ENCODE measurements at places on chromosomes 5 and 9. TPM values are rescaled to one million over a fixed set of nuclear protein-coding genes. Genes with fewer than 3 reads are reported as not detected.
A peak's percentile ranks its signal among the peaks of the same experiment; 100 is the strongest.

SLC34A1 gene
- total RNA-seq = not detected

RNF183 gene
- not detected for total RNA-seq

DNA sequence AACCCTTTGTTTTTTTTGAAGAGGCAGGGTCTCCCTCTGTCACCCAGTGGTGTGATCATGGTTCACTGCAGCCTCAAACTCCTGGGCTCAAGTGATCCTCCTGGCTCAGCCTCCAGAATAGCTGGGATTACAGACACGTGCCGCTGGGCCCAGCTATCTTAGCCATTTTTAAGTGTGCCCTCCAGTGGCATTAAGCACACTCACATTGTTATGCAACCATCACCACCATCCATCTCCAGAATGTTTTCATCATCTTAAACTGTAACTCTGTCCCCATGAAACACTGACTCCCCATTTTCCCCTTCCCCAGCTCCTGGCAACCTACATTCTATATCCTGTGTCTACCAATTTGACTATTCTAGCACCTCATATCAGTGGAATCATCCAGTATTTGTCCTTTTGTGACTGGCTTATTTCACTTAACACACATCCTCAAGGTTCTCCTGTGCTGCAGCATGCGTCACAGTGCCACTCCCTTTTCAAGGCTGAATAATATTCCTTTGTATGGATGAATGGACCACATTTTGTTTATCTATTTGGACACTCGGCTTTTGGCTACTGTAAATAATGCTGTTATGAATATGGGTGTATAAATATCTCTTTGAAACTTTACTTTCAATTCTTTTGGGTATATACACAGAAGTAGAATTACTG lies 12.5 kb upstream of the RAPGEF1 start:
- no peaks in the 10 kb centered on the region for H3K4me1 ChIP-seq
- no peaks in the 10 kb centered on the region for H3K27me3 ChIP-seq
- no peaks in the 10 kb centered on the region for H3K36me3 ChIP-seq
- no peak overlapping the region for H3K4me3 ChIP-seq
- H3K27ac ChIP-seq = no peak overlapping the region

HMMR gene
- total RNA-seq = 42.5 TPM

DNA sequence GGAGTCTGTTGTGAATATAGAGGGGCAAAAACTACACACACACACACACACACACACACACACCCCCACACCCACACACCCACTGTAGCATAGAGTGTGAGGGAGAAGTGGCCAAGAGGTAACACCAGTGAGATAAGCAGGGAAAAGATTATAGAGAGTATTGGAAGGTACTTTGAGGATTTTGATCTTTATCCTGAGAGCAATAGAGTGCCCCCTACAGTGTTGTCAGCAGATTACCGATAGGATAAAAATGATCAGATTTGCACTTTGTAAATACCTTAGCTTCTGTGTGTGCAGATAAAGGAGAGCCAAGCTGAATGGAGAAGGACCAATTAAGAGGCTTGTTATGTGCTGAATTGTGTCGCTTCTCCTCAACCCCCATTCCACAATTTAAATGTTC lies 32.3 kb downstream of the ERCC6L2 start:
- no peak overlapping the region for H3K27ac ChIP-seq
- H3K4me1 ChIP-seq = no peaks in the 10 kb centered on the region
- H3K4me3 ChIP-seq = no peak overlapping the region
- no peak for DNase-seq

DNA sequence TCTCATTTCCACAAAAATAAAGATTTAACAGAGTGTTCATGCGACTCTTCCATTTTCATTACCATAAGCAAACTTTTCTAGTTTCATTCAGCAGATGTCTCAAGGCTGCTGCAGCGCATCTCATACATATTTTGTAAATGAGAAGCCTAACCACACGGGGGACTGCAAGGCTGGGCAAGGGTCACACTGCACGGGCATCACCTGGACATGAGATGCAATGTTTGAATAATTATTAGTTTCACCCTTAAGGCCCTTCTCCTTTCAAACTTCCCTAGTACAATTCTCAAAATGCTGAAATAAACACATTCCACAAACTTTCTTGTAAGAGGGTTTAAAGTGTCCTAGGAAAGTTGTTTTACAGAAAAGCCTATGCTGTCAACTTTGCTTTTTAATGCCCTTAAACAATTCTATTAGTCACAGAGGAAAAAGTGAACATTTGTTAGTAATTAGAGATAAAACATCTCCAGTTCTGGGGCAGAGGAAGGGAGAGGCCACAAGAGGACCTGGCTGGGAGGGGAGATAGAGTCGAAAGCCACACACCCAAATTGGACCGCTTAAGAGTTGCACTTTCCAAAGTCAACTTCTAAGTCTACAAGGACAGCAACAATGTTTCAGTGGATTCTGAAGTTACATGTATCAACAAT lies 1.3 kb downstream of the DENND1A start:
- no peaks in the 10 kb centered on the region for H3K36me3 ChIP-seq
- DNase-seq = no peak
- peak overlapping the region; percentile 66 for H3K27ac ChIP-seq
- H3K4me1 ChIP-seq = peaks cover 11% of the 10 kb centered on the region
- H3K27me3 ChIP-seq = no peaks in the 10 kb centered on the region

DNA sequence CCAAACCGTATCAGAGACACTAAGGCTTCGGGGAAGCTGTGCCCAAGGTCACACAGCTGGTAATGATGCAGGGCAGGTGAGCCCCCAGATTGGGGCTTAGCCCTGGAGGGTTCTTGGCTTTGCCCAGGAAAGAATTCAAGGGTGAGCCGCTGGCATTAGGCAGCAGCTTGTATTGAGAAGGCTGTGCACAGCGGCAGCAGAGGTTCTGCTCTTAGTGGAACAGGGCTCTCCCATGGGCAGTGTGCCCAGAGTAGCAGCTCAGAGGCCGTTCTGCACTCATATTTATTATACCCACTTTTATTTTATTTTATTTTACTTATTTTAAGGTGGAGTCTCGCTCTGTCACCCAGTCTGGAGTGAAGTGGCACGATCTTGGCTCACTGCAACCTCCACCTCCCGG lies 85.8 kb upstream of the IER5L start:
- H3K27ac ChIP-seq = no peak overlapping the region
- H3K36me3 ChIP-seq = no peaks in the 10 kb centered on the region
- H3K27me3 ChIP-seq = no peaks in the 10 kb centered on the region
- no peak for DNase-seq
- H3K4me1 ChIP-seq = no peaks in the 10 kb centered on the region
- no peak overlapping the region for H3K4me3 ChIP-seq

- no peaks in the 10 kb centered on the region for H3K4me1 ChIP-seq
- DNase-seq = no peak
- H3K27ac ChIP-seq = no peak within 1 kb of the TSS
- H3K4me3 ChIP-seq = no peak within 1 kb of the TSS
These were observed at the start of gene PCDHGB3 for GRCh38 chr5:141369994-141370848. Gene PCDHGB3, plus strand, starts transcription at chr5:141370242. Its CDS starts 153 bp downstream, at chr5:141370395.

DNA sequence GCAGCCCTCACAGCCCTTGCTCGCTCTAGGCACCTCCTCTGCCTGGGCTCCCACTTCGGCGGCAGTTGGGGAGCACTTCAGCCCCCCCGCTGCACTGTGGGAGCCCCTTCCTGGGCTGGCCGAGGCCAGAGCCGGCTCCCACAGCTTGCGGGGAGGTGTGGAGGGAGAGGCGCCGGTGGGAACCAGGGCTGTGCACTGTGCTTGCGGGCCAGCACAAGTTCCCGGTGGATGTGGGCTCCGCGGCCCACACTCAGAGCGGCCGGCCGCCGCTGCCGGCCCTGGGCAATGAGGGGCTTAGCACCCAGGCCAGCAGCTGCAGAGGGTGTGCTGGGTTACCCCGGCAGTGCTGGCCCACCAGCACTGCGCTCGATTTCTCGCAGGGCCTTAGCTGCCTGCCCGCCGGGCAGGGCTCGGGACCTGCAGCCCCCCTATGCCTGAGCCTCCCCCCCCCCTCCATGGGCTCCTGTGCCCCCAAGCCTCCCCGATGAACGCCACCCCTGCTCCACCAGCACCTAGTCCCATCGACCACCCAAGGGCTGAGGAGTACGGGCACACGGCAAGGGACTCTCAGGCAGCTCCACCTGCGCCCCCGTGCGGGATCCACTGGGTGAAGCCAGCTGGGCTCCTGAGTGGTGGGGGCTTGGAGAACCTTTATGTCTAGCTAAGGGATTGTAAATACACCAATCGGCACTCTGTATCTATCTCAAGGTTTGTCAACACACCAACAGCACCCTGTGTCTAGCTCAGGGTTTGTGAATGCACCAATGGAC lies 224.8 kb downstream of the ZNF608 start:
- DNase-seq = no peak
- H3K4me3 ChIP-seq = no peak overlapping the region
- no peaks in the 10 kb centered on the region for H3K4me1 ChIP-seq
- no peaks in the 10 kb centered on the region for H3K36me3 ChIP-seq
- H3K27ac ChIP-seq = no peak overlapping the region
- H3K27me3 ChIP-seq = no peaks in the 10 kb centered on the region

LECT2 gene
- total RNA-seq = not detected

GRCh38 chr9:36142510-36143244 lies 6.1 kb downstream of the GLIPR2 start:
- H3K4me3 ChIP-seq = no peak overlapping the region
- DNase-seq = no peak
- no peaks in the 10 kb centered on the region for H3K4me1 ChIP-seq
- no peaks in the 10 kb centered on the region for H3K36me3 ChIP-seq
- H3K27me3 ChIP-seq = no peaks in the 10 kb centered on the region

NMUR2 gene
- total RNA-seq = not detected

- H3K27ac ChIP-seq = no peak overlapping the region
- H3K27me3 ChIP-seq = no peaks in the 10 kb centered on the region
- no peaks in the 10 kb centered on the region for H3K4me1 ChIP-seq
- H3K4me3 ChIP-seq = no peak overlapping the region
These were observed 278.7 kb downstream of the PARP8 start for GRCh38 chr5:50945139-50945538.

DNA sequence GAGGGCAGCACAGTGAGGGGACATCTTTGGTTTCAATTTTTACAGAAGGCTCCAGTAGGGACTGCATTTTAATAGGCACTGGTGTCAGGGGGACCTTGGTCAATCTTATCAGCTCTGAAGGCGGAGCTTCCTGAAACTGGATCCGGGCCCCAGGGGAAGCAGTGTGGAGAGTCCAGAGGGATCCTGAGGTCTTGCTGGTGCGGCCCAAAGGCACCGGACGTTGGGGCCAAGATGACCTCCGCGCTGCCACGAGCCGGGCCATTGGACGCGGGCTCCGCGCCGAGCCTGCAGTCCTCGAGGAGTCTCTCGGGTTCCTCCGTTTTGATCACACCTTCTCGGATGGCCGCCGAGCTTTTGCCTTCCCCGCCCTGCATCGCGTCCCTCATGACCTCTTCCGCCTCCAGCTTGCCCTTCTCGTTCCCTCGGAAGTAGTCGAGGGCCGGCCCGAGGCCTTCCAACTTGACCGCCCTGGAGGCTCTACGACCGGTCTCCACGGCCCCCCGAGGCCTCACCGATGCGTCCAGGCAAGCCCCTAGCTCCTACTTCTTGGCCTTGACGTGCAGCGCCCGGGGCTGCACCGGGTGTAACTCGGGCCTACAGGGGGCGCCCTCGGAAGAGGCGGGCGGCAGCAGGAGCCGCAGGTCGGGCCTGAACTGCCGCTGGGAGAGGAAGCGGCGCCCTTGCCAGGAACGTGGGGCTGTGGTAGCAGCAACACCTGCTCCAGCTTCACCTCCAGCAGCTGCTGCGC lies 18.8 kb downstream of the C5orf52 start:
- no peaks in the 10 kb centered on the region for H3K4me1 ChIP-seq
- no peak overlapping the region for H3K27ac ChIP-seq
- H3K36me3 ChIP-seq = no peaks in the 10 kb centered on the region

CBY3 gene
- total RNA-seq = 0.39 TPM

DNA sequence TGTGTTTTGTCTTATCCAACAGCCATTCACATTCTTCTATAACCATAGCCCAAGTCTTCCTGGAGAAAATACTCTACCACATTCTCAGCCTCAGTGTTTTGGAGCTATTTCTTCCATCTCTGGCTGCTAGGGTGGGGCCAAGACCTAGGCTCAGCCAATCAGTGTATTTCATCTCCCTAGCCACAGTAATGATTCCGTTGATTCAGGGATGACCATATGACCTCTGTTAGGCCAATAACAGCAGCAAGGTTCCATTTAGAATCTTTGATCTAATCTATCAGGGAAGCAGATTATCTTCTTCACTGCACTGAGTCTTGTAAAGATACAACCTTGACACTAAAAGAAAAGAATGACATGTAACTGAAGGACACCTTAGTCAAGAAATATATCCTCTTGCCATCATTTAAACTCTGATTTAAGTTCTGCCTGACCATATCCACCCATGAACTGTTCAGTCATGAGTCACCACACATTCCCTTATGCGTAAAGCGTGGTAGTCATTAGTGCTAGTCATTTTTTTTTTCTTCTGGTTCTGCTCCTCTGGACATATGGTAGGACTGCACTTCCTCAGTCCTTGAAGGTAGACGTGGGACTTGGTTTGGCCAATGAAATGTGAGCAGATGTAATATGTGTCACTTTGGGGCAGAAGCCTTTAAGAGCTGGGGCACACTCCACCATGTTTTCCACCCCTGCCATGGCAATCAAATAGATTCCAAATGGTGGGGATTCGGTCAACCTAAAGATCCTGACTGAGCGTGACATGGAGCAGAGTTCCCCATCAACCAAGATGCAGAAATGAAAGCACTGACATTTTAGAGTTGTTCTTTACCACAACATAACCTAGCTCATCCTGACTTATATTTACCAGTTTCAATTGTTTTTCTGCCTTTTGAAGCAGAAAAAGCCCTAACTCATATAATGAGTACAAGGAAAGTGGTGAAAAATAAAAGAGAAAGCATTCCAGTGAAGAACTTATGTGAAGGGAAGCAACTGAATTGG lies 12.7 kb upstream of the PRELID2 start:
- H3K27ac ChIP-seq = no peak overlapping the region
- no peaks in the 10 kb centered on the region for H3K36me3 ChIP-seq
- no peaks in the 10 kb centered on the region for H3K27me3 ChIP-seq
- peaks cover 4% of the 10 kb centered on the region for H3K4me1 ChIP-seq
- DNase-seq = no peak
- H3K4me3 ChIP-seq = no peak overlapping the region

CORO2A gene
- 2.0 TPM for total RNA-seq

DNA sequence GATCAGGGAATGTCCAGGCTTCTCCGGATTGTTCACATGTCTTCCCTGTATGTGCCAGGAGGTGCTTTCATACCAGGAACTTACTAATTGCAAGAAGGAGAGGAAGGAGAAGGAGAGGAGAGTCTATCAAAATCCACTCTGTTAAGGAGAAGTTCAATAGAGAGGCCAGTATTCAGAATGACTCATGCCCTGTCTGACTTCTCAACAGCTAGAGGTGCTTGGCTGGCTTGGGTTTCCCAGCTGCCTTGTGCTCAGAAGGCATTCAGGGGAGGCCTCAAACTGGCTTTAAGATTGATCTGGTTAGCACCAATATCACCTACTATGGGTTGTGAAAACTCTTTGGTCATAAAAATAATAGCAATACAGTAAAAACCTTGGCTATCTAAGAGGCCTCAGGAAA lies 167.9 kb upstream of the GLRA1 start:
- H3K27me3 ChIP-seq = no peaks in the 10 kb centered on the region
- H3K27ac ChIP-seq = no peak overlapping the region
- no peaks in the 10 kb centered on the region for H3K4me1 ChIP-seq

TICAM2 gene
- 1.6 TPM for total RNA-seq

GRCh38 chr5:177307544-177308363 lies 3.9 kb downstream of the MXD3 start:
- no peak for DNase-seq
- H3K4me3 ChIP-seq = no peak overlapping the region
- H3K27me3 ChIP-seq = no peaks in the 10 kb centered on the region

- H3K27ac ChIP-seq = no peak overlapping the region
- no peaks in the 10 kb centered on the region for H3K36me3 ChIP-seq
- no peaks in the 10 kb centered on the region for H3K4me1 ChIP-seq
- H3K27me3 ChIP-seq = no peaks in the 10 kb centered on the region
- DNase-seq = no peak
These were observed 64.8 kb downstream of the SMIM23 start for GRCh38 chr5:171850324-171850947.

GRCh38 chr9:96559339-96559943 lies 60.2 kb downstream of the CDC14B start:
- no peak overlapping the region for H3K4me3 ChIP-seq
- H3K36me3 ChIP-seq = no peaks in the 10 kb centered on the region
- H3K4me1 ChIP-seq = peaks cover 20% of the 10 kb centered on the region
- no peak overlapping the region for H3K27ac ChIP-seq

All from Panc1 (cell line).